Fibroblast of skin of left biceps (primary cell): ENCODE measurements at places on chromosomes 7 and 10.

- DNase-seq: no peak
These were observed 10.7 kb downstream of the SVOPL start for GRCh38 chr7:138690495-138690894.

- DNase-seq: no peak
These were observed 31.5 kb downstream of the PRSS2 start for GRCh38 chr7:142802301-142802700.

DNA sequence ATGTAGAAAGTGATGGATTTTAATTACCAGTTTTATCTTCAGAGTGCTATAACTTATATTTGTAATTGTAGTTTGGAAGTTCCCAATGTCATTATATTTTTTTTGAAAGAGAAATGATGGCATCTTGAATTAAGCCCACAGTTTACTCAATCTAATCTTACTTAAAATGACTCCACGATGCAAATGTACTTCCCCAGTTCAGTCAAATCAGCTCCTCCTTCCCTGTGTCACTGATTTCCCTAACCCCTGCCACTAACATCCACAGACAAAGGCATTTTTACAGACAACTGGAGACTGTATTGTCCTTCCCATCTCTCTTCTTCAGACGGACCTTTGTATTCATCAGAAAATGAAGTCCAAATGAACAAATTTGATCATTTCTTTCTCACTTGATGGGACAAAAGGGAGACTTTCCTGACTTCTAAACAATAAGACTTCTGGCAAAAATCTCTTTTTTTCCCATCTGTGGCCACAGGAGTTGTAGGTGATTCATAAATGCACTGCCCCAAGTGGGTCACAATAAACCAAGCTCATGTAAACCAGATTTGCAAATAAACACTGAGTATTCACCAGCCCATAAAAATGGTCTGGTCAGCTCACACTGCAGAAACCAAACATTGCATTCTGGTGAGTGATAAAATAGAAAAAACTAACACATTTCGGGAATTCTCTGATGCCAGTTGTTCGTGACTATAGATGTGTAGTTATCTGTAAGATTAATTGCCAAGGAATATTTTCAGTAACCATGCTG, 162.9 kb downstream of the FANK1 start:
- DNase-seq: peak; percentile 36

- DNase-seq: no peak
These were observed 89.2 kb downstream of the RBM20 start for GRCh38 chr10:110733218-110733952.

GRCh38 chr7:22364900-22365299, 7.9 kb upstream of the RAPGEF5 start:
- no peak for DNase-seq

DNA sequence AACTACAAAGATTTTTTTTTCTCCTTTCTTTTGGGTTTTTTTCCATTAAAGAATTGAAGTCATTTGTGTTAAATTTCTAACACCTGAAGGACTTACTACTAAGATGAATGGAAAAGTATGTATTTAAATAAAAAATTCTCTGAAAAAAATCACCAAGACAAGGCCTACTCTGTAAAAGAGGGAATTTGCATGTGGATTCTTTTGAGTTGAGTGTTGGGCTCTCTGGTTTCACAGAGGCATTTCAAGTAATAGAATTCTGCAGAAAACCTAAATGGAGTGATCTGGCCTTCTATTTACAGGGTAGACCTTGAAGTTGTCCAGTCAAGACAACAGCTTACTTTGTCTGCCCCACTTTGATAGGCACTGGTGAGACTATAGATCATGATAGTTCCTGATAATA, 4.1 kb downstream of the LRRC17 start:
- no peak for DNase-seq

DNA sequence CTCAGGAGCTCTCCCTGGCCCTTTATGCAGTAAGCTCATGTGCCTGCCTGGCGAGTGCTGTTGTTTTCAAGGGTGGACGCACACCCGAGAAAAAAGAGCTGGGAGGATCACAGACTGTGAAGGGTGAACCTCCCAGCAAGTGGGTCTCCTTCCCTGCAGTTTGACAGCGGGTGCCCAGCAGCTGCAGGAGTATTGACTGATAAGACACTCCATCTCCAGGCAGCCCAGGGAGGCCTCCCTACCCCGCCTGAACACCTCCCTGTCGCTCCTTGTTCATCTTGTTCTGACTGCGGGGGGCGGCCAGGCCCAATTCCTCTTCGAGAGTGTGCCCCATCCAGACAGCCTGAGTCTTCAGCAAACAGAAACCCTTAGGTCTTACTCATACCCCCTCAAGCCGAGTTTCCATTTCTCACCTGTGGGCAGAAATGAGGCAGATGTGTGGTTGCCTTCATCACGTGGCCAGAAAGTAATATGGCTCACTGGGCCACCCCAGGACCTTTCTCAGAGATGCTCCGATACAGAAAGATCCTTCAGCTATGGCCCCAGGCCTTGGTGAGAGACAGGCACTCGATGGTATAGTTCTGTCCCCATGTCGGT, 17.2 kb downstream of the MDH2 start:
- no peak for DNase-seq

- DNase-seq: no peak
These were observed 32.4 kb upstream of the BICC1 start for GRCh38 chr10:58480321-58480720.

DNA sequence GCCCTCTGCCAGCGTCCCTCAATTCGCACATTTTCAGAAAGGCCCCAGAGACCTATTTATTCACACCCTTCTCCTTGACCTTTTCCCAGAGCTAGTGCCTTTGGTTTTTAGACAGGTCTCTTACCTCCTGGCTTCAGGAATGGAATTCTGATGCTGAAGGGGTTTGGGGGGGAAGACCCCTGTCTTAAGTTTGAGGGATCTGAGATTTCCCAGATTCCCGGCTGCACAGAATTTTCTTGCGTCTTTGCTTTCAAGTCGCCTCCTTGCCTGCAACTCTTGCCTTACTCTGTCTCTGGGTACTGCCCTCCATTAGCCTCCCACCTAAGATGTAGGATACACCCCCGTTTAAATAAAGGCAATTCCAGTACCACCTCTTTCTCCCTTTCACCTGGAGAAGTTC, 1.9 kb downstream of the GATA3 start:
- DNase-seq: no peak
